Stimulated activated CD8-positive, alpha-beta memory T cell treated with anti-CD3 and anti-CD28 coated beads, Interleukin-2, amount 100 ng/mL, for 1 hour (primary cell): ENCODE measurements at places on chromosomes 7 and 10.

GRCh38 chr7:24052572-24053260 lies 231.3 kb upstream of the NPY start:
- DNase-seq = no peak

- DNase-seq = no peak
These were observed 190.3 kb upstream of the ETV1 start for GRCh38 chr7:14179781-14180180.

- no peak for DNase-seq
These were observed 290.7 kb downstream of the TSPAN12 start for GRCh38 chr7:120567204-120567603.

GRCh38 chr10:123398180-123398591 lies 244.0 kb downstream of the BUB3 start:
- no peak for DNase-seq

GRCh38 chr10:75531571-75532031 lies 100.2 kb downstream of the LRMDA start:
- DNase-seq = no peak

DNA sequence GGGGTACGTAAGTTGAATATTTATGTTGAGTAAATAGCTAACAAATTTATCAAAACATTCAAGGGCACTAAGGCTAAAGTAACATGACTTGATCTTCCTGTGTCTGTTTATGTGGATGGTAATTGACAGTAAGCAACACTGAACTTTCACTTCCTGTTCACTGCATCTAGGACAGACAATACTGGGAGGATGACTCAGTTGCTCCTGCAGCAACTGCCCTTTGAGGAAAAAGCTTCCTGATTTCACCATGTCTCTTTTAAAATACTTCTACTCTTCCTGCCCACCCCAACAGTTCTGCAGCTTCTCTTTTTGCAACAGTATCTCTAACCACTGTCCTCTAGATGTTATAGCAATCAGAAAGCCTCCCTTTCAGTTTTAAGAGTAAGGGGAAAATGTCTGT lies 76.6 kb upstream of the HGF start:
- DNase-seq = no peak

DNA sequence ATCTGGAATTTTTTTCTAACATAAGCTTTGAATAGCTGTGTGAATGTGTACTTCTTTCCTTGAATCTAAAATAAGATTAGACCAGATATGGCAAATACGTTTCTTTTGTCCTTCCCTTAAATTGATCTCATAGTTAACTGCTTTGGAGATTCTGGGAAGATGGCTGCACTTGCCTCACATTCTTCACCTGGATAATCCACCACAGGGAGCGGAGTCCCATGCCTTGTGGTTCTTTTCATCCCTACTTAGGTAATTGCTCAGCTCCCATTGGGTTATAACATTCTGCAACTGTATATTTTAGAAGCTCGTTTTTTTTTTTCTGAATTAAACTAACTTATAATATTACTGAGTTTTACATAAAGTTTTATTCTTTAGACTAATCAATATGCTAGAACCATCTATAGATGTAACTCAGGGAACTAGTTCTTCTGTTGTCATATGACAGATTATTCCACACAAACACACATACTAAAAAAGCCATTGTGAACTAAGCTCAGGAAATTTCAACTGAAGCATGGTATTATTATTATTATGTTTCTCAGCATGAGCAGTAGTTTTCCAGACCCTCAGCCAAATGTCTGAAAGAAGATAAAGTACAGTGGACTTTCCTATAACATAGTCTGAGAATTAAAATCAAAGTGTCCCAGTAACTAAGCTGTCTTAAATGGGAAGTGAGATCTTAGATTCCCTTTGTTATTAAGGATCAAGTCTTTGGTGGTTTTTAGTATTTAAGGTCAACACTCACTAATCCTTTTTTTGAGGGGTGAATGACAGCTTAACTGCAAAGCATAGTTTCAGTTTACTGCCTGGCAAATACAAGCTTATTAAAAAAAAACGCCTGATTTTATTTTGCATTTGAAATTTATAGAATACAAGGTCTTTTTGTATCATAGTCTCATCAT lies 182.3 kb downstream of the PPP1R9A start:
- DNase-seq = no peak

DNA sequence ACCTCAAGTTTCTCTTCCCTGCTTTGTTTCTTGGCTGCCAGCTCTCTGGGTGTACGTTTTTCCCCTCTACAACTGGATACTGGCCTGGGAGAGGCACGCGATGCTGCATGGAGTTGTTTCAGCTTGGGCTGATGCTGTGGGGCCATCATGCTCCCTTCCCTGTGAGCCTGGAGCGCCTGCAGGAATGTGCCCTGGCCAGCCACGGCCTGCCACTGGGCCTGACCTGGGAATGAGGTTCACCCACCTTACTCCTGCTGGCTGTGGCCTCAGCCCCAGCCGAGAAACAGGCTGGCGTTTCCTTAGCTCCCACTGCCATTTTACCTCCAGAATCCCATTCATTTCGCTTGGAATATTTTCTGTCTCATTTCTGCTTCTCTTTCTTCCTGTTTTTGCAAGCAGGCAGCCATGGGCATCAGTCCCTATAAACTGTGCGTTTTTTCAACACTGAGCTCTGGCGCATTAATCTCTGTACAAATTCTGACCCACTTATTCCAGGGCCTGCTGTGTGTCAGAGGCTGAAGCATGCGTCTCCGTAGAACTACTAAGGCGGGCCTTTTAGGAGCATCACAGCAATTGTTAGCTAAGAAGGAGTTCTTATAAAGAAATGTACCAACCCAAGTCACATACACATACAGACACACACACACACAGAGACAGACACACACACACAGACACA lies 57.9 kb downstream of the GATA3 start:
- no peak for DNase-seq

DNA sequence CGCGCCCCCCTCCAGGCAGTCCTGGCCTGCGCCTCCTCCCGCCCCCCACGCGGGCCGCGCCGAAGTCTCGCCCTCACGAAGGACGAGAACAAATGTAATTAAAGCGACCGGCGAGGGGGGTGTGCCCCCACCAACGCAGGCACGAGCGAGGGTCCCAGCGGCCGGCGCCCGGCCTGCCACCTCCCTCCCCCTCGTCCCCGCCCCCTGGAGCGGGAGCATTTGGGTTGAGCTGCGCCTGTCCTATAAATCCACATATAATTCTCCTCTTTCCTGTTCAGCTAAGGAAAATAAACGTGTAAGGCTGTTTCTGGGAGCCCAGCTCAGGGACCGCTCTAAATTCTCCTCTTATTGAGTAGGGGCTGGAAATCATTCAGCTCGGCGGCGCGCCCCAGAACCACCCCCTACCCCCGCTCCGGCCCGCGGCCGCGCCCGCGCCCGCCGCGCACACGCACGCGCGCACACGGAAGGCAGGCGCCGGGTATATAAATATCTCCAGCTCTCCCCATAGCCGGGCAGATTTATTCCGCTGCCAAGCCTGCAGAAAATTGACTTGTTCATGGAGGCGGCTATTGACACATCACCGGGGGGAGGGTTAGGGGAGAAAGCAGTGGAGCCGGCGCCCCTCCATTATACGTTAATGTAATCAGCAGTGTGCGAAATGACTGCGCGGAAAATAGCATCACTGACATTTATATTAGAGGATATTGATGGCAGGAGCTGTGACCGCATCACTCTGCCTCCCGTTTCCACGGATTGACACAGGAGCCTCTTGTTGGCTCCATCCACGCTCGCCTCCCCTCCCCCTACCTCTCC lies 61.6 kb upstream of the BTRC start:
- no peak for DNase-seq

- DNase-seq = no peak
These were observed 93.7 kb downstream of the CFAP58 start for GRCh38 chr10:104447331-104447730.

GRCh38 chr10:89233033-89233432 lies 18.5 kb downstream of the LIPA start:
- DNase-seq = no peak

GRCh38 chr7:129644634-129645230 lies 33.2 kb downstream of the NRF1 start:
- DNase-seq = no peak

DNA sequence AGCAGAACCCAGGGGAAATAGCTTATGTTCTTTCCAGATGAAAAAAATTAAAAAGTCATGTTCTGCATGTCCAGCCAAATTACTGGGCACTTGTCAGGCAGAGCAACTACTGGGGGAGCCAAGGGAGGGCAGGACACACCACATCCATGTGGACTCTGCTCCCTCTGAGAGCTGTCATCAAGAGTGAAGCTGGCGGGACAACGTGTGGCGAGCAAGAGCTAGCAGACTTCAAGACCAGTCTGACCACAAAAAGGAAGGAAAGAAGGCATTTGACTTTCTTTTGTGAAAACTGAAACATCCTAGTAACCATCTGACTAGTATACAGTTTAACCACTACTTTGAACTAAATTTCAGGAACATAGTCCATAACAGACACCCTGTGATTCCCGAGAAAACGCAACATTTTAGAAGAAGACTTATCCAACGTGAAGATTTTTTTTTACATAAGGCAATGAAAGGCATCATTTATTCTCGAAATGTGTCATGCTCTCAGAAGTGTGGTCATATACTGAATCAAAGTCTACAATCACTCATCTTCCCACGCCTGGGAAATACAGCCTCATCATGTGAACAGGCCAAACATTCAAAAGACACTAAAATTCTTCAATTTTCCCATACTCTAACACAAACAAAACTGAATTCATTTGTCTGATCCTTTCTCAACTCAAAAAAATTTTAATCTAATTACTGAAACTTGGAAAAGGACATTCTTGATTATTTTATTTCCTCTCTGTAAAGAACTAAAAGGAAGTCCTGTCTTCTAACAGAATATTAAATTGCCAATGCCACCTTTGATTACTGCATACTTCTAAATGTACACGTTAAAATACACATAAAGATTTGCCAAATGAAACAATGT lies 15.5 kb downstream of the CYTH3 start:
- DNase-seq = no peak

DNA sequence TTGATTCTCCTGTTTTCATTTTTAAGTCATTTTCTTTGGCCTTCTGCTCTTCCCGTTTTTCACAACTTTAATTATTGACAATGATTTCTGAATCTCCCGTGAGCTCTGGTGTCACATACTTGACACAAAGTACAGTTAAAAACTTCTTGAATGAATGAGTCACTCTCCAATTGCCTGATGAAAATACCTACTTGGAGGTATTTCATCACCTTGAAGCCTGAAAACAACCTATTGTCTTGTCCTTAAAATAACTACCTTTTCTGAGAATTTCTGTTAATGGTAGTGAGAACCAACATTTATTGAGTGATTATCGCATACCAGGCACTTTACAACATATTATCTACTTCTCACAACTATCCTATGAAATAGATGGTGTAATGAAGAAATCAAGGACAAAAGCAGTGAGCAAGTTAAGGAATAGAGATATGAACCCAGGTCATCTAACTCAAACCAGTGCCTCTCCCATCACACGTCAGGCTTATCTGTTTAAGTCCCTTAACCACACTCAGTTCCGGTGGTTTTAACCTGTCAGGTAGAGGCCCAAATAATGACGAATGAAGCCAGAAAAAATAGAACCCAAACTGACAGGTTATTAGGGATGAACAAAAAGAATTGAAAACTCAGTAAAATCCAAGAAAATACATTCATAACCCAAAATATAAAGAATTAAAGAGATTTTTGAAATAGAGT lies 11.6 kb downstream of the BET1 start:
- no peak for DNase-seq

GRCh38 chr7:46089281-46089680 lies 168.2 kb upstream of the IGFBP3 start:
- no peak for DNase-seq

GRCh38 chr10:26336979-26337378 lies 101.2 kb upstream of the APBB1IP start:
- DNase-seq = no peak

GRCh38 chr7:128119036-128119435 lies 87.8 kb upstream of the LRRC4 start:
- DNase-seq = no peak

DNA sequence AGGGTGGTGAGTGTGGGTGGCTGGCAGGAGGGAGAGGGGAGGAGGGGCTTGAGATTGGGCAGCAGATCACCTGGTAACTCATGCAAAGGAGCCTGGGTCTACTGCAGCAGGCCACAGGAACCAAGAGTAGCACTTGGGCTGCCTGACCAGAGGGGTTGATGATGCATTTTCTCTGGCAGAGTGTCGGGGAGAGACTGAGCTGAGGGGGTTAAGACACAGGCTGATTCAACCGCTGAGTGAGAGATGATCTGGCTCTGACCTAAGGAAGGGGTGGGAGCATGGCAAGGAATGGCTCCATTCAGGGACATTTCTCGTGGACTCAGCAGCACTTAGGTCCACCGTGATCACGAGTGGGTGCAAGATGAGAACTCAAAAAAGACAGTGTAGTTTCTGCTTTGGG lies 115.5 kb upstream of the STK17A start:
- no peak for DNase-seq

GRCh38 chr7:65980478-65981250 lies 1.3 kb downstream of the GUSB start:
- DNase-seq = no peak

DNA sequence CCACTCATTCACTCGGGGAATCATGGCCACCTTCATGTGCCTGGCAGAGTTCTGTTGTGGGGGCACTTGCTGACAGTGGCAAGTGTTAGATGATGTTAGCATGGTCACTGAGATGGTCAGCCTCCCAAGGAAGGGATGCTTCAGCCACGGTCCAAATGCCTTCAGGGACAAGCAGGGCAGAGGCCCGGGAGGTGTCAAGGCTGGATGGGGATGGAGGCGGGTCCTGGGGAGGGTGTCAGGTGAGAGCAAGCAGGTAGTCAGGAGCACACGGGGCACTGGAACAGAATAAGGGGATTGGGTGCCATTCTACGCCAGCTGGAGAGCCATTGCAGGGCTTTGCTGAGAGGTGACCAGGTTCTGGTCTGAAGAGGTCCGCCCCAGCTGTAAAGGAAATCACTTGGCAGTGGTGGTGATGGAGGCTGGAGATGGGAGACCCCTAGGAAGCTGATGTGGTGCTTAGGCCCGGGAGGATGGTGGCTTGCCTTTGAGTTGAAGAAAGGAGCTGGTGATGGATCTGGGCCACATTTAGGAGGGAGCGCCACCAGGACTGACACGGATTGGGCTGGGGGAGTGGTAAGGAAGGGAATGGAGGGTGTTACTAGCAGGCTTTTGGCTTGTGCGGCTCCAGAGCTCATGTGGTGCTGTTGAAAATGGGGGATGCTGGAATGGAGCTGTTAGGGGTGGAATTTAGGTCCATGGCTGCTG lies 24.1 kb downstream of the AGAP3 start:
- DNase-seq = no peak

GRCh38 chr7:41391818-41392217 lies 311.1 kb downstream of the INHBA start:
- no peak for DNase-seq

DNA sequence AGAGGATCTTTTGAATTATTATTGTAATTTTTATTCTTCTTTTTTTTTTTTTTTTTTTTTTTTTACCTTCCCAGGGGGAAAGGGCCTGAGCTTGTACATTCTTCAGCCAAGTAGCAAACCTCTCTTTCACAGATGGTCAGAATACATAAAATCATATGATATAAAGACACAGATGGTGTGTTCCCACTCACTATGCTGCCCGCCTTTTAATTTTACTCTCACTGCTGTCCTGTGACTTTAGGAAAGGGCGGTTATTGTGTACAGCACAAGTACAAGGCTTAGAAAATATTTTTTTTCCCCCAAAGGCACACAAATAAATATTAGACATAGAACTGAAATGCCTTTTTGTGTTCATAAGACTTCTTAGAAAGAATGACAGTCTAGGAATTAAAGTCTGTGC lies 213.6 kb downstream of the RPS24 start:
- no peak for DNase-seq
